Stimulated activated naive CD4-positive, alpha-beta T cell treated with Interleukin-2 at 50 U/mL for 16 hours (primary cell): ENCODE measurements at places on chromosomes 12 and 14.

- DNase-seq = no peak
Observed at GRCh38 chr12:47276621-47277309, 197.0 kb upstream of the AMIGO2 start.

DNA sequence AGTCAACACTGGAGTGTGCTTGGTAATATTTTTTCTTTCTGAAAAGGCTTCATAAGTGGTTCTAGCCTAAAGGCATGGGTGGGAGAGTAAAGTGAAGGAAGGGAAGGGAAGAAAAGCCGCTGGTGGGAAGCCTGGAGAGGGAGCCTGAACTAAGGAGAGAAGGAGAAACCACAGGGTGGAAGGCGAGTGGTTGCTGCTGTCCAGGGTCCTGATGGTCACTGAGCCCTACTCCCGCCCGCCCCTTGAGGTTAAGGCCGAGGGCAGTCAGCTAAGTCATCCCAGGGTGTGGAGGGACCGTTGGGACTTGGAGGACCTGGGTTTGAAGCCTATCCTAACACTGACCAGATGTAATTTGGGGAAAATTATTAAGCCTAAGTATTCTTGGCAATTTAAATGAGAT, 189.1 kb downstream of the PIWIL1 start:
- no peak for DNase-seq

DNA sequence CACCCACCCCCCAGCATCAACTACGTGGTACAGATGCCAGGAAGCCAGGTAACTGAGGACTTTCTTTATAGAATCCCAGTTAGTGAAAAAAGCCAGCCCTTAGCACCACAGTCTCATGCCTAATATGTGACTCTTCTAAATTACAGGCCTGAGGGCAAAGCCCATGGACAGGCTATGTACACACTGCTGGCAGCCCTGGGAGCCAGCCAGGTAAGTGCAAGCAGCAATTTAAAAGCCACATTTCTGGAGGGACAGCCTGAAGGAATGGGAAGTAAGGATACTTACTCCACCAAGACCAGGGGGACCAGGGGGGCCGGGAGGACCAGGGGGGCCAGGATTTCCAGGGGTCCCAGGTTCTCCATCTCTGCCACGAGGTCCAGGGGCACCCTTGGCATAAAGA, 7.0 kb downstream of the COL2A1 start:
- no peak for DNase-seq

DNA sequence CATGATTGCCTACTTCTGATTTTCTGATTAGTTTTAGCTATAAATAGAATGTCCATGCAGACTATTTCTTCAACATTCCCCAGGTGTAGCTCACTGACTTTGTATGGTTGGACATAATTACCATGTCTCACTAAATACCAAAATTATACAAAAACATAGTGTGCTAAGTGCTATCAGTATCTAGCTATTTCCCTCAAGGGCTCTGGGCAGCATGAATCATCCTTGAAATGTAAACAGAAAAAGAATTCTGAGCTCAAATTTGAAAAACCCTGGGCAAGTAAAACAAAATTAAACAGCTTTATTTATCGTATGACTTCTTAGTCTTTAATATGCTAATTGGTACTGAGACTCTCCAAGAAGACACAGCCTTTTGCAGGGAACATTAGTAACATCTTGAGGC, 82.9 kb downstream of the SPATA7 start:
- DNase-seq = no peak

DNA sequence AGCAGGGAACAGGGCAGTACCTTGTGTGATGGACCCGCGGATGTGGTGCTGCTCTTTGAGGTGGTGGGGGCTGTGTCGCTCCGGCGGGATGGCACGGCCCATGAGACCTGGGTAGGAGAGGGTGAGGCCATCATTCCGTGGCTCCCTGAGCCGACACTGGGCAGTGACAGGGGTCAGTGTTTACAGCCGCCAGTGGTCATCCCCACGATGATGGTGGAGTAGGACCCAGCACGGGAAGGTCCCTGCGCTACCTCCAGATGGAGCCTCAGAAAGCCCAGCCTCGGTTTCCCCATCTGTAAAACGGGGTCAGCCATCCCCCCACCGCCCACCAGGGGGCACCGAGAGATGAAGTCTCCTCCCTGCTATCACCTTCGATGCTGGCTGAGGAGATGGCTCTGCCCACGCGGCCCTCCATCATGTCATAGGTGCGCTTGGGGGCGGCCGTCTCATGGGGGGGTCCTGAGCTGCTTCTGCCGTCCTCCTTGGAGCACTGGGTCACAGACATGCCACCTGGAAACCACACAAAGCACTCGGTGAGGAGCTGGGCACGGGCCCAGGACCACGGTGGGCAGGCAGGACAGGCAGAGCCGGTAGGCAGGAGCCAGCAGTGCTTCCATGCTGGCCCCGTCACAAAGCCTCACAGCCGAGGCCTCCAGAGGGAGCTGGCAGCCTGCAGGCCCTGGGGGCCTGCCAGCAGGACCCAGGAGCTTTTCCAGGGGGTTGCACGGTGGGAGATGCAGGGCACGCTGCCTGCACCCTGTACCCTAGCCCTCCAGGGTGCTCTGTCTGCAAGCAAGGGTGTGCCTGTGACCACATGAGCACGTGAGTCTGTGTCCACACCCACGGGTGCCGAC, 53.1 kb downstream of the RFLNA start:
- no peak for DNase-seq

DNA sequence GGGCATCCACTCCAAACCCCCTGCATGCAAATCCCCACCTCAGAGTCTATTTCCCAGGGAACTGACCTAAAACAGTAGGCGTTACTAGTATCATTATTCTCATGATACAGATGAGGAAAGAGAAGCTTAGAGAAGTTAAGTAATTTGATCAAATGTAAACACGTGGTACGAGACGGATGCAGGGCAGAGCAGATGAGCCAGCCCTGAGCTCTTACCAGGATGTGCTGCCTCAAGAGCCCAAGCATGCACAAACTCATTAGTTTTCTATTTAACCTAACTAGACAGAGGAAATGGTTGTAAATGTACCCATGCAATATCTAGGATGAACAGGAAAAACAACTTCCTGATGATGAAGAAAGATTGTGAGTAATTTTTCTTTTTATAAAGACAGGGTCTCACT, 173.3 kb upstream of the RASSF8 start:
- no peak for DNase-seq

GRCh38 chr12:64826234-64826633, 1.8 kb downstream of the TBC1D30 start:
- DNase-seq = peak; percentile 13
